Stimulated activated CD8-positive, alpha-beta memory T cell treated with anti-CD3 and anti-CD28 coated beads, Interleukin-15, amount 100 ng/mL, for 4 hours (primary cell): ENCODE measurements at places on chromosomes 11 and 22.

GRCh38 chr22:23237841-23238240 is 57.5 kb downstream of the BCR start:
- DNase-seq, result no peak

DNA sequence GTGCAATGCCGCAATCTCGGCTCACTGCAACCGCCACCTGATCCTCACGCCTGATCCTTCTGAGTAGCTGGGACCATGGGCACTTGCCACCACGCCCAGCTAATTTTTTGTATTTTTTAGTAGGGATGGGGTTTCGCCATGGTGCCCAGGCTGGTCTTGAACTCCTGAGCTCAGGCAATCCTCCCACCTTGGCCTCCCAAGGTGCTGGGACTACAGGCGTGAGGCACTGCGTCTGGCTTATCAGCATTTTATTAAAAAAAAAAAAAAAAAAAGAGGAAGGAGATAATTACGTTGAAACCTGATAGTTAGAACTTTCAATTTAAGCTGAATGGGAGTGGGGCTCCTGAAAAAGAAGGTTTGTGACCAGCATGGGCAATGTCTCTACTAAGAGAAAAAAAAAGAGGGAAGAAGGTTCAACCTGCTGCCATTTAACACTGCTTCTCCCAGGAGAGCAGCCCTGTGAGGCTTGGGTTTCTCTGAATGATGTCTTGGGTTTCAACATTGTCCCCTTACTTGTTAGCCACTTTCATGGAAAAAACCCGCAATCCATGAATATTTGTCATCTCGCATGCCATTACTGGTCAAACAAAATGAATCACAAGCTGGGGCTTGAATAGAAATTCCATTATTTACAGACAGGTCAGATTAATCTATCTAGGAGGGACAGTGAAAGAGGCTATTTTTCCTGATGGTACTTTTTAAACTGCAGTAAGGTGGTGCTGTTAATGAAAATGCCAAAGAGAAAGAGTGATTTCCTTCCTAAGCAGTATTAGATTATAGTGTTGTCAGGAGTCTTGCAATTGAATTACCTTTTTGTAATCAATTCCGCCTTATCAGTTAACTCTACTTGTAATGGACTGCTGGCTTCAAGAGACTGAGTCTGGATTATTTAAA is 72.5 kb downstream of the PACS1 start:
- no peak for DNase-seq

- DNase-seq, result no peak
Observed at GRCh38 chr22:50169774-50170341, 673 bp upstream of the PANX2 start.

GRCh38 chr22:40391417-40391816 is 21.0 kb downstream of the SGSM3 start:
- no peak for DNase-seq

GRCh38 chr22:24103301-24103700 is 78.0 kb upstream of the SUSD2 start:
- no peak for DNase-seq

GRCh38 chr22:24500277-24500820 is 5.2 kb downstream of the UPB1 start:
- DNase-seq, result no peak

- DNase-seq, result no peak
Observed at GRCh38 chr11:57791321-57792059, 29.9 kb downstream of the CTNND1 start.

- DNase-seq, result no peak
Observed at GRCh38 chr11:117439256-117439655, 111.6 kb downstream of the CEP164 start.

GRCh38 chr11:118846181-118846935 is 37.3 kb upstream of the CXCR5 start:
- no peak for DNase-seq

DNA sequence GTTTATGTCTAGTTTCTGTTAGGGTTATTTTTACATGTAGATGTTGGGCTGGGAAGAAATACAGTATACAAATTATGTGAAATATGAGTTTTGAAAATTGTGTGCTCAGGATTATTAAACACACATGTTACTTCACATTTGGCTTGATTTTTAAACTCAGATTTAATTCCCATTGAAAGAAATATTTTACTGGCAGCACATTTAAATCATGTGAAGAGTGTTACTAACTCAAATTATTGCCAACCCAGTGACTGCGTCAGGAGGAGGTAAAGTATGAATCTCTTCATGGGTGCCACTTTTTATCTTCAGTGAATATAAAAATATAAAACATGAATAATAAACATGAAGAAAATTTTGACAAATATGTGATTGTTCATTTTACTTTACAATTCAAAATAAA is 457.5 kb upstream of the CCDC179 start:
- DNase-seq, result no peak

DNA sequence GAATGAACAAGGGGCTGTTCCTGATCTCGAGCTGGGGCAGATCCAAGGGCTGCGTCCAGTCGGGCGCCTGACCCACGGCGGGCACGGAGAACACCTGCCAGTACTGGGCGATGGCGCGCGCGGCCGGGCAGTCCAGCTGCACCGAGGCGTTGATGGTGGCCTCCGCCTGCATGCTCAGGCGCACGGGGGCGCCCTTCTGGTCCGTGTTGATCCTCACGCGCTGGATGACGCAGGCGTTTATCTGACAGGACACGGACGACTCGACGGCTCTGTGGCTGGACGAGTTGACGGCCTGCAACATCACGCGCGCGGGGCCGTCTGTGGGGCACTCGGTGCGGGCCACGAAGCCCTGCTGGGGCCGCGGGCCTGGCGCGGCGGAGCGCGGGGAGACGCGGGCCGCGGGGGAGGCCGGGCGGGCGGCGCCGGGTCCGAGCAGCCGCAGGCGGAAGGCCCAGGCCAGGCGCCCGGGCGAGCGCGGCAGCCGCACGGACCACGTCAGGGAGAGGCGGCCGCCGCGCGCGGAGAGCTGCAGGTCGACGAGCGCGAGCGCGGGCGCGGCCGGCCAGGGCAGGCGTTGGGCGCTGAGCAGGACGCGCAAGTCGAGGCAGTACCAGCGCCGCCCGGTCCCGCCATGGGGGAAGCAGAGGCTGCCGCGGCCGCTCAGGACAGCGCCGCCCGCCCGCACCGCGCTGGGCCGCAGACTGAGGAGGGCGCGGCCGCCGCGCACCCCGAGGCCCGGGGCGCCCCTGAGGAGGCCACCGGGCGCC is 511 bp downstream of the PKDREJ start:
- DNase-seq, result peak; percentile 23

DNA sequence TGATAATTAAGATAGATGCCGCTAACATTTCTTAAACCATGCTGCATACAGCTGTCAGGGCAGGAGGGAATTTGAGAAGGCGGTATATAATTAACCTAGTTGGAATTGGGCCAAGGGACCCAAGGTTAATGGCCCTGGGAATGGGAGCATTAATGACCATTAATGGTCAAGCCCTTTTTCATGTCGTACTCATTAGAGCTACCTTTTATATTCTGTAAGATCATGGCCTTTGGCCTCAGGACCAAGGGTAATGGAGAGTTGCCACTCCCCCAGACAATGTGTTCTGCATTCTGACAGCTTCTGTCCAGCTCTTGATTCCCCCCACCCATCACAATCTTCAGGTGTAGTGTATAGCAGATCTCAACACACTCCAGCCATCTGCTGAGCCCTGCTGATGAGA is 111.6 kb downstream of the NTM start:
- DNase-seq, result no peak

- DNase-seq, result no peak
Observed at GRCh38 chr11:129090056-129090455, 102.1 kb downstream of the ARHGAP32 start.

DNA sequence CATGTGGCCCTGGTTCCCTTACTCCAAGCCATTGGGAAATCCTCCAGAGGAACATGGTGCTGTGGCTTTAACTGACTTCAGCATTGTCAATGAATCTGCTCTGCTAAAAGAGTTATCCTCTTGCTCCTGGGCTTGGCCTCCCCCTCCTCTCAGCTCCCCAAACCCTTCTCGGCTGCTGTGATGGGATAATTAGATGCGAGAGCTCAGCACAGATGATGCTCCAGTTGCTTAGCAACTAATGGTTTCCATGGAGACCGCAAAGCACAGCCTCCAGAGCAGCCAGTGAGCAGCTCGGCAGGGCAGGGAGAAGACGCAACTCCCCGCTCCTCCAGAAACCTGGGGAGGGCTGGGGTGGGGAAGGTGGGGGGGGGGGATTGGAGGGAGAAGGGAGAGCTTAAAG is 2.8 kb upstream of the UPK2 start:
- DNase-seq, result no peak

DNA sequence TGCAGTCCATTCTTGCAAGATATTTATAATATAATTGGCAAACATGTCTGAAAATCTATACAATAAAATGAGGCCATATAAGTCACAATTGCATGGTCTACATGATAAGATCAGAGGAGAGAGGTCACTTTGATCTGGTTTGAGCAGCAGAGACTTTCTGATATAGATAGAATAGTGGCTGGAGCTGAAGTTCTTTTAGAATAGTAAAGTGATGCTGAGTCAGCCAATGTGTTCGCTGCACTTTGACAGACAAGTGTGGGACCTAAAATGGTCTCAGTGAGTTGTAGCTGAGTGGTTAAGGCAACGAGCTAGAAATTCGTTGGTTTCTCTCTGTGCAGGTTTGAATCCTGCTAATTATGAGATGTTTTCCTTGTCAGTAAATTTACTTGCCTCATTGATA is 257.0 kb upstream of the C11orf87 start:
- no peak for DNase-seq

- no peak for DNase-seq
Observed at GRCh38 chr22:37218399-37218770, 6.1 kb upstream of the SSTR3 start.

DNA sequence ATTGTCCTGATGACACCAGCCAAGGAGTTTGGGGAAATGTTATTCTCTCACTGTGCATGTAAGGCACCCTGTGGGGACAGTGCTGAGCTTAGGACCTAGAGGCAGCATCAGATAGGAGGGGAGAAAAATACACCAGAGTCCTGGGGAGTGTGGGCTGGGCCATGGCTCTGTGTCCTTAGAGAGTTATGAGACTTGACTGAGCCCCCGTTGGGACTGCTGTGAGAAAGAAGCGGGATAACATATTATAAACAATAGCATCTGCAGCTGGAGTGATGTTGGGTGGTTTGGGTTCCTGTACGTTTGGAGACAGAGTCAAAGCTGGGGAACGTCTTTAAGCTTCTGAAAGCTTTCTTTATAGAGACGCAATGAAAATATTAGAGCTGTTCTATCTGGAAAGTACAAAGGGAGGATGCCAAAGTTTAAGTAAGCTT is 90.9 kb upstream of the CRTAM start:
- no peak for DNase-seq

GRCh38 chr11:127218275-127218608 is 217.7 kb upstream of the KIRREL3 start:
- DNase-seq, result no peak

DNA sequence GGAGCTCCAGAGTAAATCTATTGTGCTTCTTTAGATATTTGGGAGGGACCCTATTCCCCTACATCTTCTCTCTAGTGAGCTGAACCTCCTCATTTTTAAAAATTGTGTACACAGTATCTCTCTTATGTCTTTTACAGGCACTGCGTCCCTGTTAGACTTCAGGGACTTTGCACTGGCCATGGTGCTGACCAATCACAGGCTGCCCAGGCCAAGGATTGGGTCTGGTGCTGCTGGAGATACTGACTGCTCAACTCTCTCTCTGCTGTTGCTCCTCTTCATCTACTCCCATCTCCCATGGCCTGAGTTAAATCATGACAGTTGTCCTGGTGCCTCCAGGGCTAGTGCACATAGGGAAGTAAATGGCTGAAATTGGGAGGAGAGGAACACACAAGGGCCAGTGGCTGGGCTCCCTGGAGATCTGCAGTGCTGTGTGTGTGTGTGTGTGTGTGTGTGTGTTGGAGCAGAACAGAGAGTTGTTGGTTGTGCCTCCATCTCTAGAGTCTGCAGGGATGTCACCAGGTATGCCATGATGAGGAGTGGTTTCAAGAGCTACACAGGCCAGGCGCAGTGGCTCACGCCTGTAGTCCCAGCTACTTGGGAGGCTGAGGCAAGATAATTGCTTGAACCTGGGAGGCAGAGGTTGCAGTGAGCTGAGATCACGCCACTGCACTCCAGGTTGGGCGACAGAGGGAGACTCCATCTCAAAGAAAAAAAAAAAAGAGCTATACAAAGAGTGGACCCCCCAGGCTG is 155.3 kb downstream of the ST3GAL4 start:
- no peak for DNase-seq

GRCh38 chr11:33000181-33000580 is 15.5 kb upstream of the DEPDC7 start:
- no peak for DNase-seq

DNA sequence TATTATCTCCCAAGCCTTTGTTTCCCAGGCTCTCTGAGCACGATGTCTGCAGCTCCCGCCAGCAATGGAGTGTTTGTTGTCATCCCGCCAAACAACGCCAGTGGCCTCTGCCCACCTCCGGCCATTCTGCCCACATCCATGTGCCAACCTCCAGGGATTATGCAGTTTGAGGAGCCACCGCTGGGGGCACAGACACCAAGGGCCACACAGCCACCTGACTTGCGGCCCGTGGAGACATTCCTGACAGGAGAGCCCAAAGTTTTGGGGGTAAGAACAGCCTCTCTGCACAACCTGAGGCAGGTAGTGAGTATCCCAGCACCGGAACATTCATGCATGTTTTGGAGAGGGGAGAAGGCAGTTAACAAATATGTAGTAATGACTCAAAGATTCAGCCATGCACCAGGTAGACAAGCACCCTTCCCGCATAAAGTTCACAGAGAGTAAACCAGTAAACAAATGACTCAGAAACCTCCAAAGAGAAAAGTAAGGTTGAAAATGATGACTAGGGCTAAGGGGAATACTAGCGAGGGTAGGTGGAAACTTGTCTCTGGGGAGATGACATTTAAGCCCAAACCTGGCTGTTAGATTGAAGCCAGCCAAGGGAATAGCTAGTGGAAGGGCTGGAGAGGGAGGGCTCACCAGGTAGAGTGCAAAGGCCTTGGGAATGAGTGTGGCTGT is 7.2 kb downstream of the MS4A15 start:
- DNase-seq, result no peak

DNA sequence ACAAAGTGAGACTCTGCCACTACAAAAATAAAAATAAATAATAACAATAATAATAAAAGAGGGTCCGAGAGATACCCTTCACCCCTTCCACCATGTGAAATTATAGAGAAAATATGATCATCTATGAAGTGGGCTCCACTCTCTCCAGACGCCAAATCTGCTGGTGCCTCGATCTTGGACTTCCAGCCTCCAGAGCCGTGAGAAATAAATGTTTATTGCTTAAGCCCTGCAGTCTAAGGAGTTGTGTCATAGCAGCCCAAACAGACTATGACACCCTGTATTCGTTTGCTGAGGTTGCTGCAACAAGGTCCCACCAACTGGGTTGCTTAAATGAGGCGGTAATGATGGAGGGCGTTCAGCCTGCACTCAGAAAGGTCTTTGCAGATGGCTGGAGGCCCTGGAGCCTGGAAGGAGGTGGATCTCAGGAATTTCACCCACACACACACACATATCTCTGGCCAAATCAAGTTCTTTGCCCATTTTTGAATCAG is 7.6 kb upstream of the SEPTIN5 start:
- no peak for DNase-seq

DNA sequence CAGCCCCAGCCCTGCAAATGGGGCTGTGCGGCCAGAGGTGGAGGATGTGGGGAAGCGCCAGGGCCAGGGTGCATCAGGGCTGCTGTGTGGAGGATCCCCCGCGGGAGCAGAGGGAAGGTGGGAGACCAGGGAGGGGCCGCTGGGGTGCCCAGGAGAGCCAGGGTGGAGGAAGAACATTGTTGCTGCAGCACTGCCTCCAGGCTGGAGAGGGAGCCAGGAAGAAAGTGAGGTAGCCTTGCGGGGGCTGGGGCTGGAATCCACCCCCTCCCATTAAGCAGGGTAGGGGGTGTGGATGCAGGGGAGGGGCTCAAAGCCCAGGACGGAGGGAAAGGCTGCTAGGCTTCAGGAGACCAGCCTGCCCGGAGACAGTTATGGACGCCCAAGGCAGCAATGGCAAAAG is 15.0 kb downstream of the CABP7 start:
- no peak for DNase-seq
